T follicular helper cell (primary cell): ENCODE measurements at places on chromosomes 1 and 21.

DNA sequence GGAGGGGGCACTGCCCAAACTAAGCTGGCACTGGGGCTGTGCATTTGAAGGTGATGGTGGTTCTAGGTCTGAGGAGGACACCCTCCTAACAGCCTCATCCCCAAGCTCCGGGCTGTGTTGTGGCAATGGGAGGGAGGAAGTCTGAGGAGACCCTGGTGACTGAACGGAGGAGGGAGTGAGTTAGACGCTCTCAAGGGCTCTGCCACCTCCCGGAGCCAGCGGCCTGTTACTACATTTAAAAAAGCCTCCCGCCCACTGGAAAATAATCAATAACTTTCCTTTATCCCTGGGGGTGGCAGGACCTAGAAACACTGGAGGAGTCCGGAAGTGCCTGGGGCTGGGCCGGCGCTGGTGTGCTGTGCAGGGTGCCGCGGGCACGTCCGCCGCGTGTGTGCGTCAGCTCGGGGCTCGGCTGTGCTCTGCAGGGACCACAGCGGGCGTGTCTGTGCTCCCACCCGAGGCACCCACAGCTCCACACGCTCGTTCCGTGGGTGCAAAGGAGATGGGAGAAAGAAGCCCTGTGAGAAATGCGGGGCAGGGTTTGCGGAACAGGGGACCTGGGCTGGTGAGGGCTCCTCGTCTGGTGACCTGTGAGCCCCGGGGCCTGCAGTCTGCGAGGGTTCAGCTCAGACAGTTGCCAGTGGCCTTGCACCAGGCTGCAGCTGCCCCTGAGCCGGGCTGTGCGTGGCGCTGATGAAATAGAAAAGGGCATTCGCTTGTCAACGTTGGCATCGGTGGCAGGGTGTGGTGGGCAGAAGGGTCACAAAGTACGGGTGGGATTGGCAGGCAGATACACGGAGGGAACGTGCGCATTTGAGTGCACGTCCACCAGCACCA is 5.3 kb downstream of the SAMD11 start:
- DNase-seq, result no peak

DNA sequence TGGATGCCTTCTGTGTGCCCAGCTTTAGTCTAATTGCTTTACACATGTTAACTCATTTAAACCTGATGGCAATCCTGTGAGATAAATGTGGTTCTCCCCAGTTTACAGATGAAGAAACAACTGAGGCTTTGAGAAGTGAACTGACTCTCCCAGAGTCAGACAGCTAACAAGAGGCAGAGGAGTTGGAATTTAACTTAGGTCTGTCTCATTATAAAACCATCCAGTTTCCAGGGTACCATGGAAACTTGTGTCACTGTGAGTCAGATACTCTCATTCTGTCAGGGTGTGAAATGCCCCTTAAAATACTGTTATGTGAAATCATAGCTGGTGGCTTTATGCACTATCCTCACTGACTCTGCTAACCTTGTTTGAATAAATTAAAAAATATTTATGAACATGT is 206.6 kb downstream of the PBX1 start:
- no peak for DNase-seq

- DNase-seq, result no peak
Measured at GRCh38 chr1:172500207-172500606, 32.7 kb upstream of the SUCO start.

DNA sequence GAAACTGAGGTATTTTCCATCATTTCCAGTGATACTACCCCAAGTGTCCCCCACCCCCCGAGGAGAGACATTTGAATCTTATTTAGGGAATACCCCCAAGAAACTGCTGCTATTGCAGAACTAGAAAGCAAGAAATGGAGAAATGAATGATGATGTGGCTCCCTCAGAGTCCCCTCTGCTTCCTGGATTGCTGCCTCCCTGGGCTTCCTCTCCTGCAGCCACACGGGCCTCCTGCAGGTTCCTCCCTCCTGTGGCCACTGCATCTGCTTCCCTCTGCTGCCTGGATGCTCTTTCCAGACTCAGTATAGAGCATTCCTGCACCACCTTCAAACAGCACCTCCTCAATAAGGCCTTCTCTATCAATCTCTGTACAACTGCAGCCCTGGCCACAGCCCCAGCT is 69.3 kb downstream of the SLC25A24 start:
- no peak for DNase-seq

- DNase-seq, result no peak
Measured at GRCh38 chr1:51217101-51217500, 19.0 kb upstream of the RNF11 start.

DNA sequence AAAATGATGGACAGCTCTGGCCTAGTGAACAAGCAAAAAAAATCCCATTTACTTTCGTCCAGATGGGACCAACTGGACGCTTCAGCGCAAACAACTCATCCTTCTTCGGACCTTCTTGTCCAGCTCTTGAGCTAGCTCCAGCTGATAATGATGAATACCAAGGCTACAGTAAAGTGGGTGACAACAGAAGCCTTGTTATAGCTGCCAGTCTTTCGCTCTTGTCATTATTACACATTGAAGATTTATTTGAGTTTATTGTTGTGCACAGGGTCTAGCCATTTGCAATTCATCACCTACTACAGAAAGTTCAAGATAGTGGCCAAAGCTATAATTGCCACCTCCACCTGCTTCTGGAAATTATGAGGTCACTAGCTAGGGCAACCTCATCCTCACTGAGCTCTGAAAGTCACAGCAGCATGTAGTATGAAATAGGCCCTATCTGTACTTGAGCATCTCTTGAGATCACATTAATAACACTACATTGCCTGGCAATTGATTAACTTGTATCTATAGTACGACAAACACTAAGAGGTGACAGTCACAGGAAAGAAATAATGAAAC is 76.9 kb downstream of the GPATCH2 start:
- no peak for DNase-seq

- no peak for DNase-seq
Measured at GRCh38 chr1:197062692-197063091, 4.4 kb downstream of the F13B start.
